ENCODE measurements at places on chromosomes 6 and 20.

- no peaks in the 10 kb centered on the region for H3K36me3 ChIP-seq
- H3K27ac ChIP-seq: no peak overlapping the region
- no peaks in the 10 kb centered on the region for H3K27me3 ChIP-seq
- H3K4me3 ChIP-seq: no peak overlapping the region
- no peaks in the 10 kb centered on the region for H3K4me1 ChIP-seq
These were observed 47.3 kb upstream of the FYN start for GRCh38 chr6:111920578-111920977.

DNA sequence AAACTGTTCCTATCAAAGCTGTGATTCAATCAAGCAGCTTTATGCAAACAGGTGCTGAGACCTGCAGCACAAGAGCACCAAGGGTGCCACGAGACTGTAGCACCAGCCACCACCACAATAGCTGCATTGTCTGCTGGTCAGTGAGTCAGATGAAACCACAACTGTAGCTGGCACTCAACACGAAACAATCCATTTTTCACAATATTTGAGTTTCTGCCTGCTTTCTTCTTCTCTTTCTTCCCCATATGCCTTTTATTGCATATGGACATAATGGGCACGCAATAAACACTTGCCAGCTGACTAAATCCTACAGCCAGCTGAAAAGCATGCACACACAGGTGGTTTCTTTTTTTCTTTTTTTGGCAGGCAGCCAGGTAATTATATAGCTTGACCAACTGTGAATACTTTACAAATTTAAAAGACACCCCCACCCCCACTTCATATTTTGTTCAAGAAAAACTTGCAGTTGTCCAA is 16.6 kb downstream of the SLC2A12 start:
- peak overlapping the region; percentile 71 for H3K27ac ChIP-seq
- no peaks in the 10 kb centered on the region for H3K27me3 ChIP-seq
- no peaks in the 10 kb centered on the region for H3K36me3 ChIP-seq
- H3K4me1 ChIP-seq: peaks cover 8% of the 10 kb centered on the region

- H3K4me1 ChIP-seq: no peaks in the 10 kb centered on the region
- H3K27ac ChIP-seq: no peak overlapping the region
- H3K4me3 ChIP-seq: no peak overlapping the region
These were observed 10.3 kb downstream of the SLC22A3 start for GRCh38 chr6:160358225-160359119.

DNA sequence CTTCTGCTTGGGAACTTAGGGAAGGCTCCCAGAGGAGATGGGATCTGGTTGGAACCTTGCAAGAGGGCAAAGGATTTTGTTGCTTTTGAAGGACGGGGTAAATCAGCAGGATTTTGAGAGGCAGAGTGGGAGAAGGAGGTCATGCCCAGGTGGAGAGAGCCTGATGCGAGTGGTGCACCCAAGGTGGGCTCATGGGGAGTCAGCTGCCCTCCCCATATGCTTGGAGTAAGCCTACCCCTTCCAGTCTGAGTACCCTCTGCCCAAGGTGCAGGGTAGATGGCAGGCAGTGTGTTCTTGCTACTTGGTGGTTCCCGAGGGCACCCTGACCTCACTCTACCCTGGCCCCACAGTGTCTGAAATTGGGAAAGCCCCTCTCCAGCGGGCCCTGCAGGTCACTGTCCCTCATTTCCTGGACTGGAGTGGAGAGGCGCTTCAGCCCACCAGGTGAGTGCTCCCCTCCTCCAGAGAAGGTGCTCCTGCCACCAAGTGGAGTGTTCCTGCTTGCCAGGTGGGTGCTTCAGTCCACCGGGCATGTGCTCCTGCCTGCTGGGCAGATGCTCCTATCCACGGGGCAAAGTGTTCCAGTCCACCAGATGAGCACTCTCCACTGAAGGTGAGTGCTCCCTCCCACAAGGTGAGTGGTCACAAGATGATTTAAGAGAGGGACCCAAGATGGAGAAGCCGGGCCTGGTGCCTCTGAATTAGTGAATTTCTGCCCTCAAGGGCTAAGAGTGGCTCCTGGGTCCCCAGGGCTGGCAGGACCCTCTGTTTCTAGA is 3.4 kb downstream of the BPIFB2 start:
- no peak overlapping the region for H3K4me3 ChIP-seq
- no peaks in the 10 kb centered on the region for H3K36me3 ChIP-seq
- H3K27ac ChIP-seq: peak overlapping the region; percentile 44
- H3K27me3 ChIP-seq: peaks cover 10% of the 10 kb centered on the region
- no peak for DNase-seq
- no peaks in the 10 kb centered on the region for H3K4me1 ChIP-seq

GRCh38 chr20:7665376-7665775 is 274.9 kb downstream of the HAO1 start:
- no peaks in the 10 kb centered on the region for H3K4me1 ChIP-seq
- H3K27ac ChIP-seq: no peak overlapping the region
- no peaks in the 10 kb centered on the region for H3K27me3 ChIP-seq
- no peak for DNase-seq

GRCh38 chr6:109095835-109096084 is 453 bp downstream of the CEP57L1 start:
- peaks cover 10% of the 10 kb centered on the region for H3K36me3 ChIP-seq
- H3K27me3 ChIP-seq: no peaks in the 10 kb centered on the region
- peak overlapping the region; percentile 98 for H3K27ac ChIP-seq

GRCh38 chr6:142698751-142699150 is 246.2 kb downstream of the HIVEP2 start:
- H3K36me3 ChIP-seq: peaks cover 6% of the 10 kb centered on the region
- H3K4me1 ChIP-seq: no peaks in the 10 kb centered on the region
- no peak overlapping the region for H3K4me3 ChIP-seq
- H3K27ac ChIP-seq: no peak overlapping the region
- no peaks in the 10 kb centered on the region for H3K27me3 ChIP-seq

DNA sequence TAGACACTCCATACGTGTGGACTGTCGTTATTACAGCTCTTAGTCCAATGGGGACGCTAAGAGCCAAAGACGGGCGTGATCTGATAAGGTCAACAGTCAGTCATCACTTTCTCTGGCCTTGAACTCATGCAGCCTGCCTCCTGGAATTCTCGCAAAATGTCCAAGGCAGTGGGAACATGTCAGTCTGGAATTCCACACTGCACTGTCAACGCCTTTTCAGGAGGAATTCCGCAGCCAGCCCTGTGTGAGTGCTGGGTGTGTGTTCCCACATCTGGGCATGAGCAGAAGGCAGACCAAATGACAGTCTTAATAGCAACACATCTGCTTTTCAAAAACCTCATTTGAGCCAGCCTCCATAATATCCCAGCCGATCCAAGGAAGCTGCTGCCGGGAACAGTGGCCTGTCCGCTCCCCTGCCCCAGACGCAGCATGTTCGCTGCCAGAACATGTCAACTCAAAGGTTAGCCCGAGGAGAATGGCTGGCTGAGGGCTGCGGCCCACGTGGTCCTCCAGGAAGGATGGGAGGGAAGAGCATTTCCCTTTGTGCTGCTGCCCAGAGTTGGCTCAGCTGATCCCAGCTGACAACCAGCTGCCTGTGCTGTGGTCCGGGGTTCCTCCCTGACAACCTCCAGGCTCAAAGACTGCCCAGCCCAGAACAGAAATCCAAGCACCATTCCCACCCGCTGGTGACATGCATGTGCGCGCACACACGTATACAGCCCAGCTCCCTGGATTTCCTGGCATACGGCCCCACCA is 103.1 kb downstream of the SULF2 start:
- H3K4me1 ChIP-seq: no peaks in the 10 kb centered on the region
- H3K4me3 ChIP-seq: no peak overlapping the region
- no peak for DNase-seq
- H3K36me3 ChIP-seq: peaks cover 3% of the 10 kb centered on the region

DNA sequence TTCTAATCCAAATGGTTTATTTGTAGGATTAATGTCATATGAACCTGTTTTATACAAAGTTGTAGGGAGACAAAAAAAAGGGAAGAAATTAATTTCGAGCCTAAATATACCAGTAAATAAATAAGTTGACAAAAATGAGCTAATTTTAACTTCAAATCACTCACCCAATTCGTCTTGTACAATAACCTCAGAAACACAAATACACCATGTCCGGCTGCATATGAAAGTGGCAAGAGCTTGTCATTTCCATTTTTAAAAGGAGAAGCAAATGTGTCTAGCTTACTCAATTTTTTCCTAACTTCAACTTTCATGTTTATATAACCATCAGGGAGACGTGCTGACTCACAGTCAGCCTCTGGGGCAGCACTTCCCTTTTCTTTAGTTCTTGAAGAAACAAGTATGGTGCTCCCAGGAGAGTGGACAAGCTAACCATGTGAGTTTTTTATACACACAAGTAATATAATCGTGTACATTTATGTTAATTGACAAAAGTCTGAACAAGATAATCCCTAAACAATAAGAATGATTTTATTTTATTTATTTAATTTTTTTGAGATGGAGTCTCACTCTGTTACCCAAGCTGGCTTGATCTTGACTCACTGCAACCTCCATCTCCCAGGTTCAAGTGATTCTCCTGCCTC is 55.5 kb upstream of the SGK1 start:
- peaks cover 5% of the 10 kb centered on the region for H3K27me3 ChIP-seq
- no peak overlapping the region for H3K4me3 ChIP-seq
- no peak overlapping the region for H3K27ac ChIP-seq
- H3K36me3 ChIP-seq: no peaks in the 10 kb centered on the region
- no peaks in the 10 kb centered on the region for H3K4me1 ChIP-seq

DNA sequence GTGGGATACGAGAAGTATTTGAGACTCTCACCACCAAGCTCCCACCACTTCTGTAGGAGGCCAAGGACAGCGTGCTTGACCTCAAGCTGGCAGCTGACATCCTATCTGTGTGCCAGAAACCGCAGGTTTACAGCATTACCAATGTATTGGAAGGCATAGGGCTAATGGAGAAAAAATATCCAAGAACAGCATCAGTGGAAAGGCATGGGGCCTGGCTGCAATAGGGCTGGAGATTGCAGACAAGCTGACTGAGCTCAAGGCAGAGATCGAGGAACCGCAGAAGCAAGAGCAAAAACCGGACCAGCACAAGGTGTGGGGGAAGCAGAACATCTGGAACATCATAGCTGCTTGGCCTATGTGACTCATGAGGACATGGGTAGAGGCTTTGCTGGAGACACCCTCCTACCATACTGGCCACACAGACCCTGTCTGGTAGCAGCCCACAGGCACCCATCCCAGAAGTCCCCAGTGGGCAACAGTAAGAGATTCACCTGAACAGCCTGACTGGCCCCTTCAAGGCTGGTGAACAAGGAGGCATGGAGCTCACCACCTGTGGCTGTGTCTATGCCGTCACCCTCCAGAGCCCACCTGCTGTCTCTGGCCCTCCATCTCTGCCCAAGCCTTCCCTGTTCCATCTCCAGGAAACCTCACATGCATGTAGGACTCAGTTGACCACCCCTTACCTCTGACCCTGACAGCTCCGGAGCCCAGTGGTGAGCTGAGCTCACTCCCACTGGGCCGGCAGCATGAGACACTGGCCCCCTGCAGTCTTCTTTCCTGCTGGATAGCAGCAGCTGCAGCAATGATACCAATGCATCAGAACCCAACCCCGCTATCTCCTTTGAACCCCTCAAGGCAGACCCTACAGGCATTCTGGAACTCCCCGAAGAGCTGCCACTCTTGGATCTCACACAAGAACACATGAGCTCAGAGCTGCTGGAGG is 171.1 kb downstream of the KIF6 start:
- no peak for DNase-seq
- H3K36me3 ChIP-seq: peaks cover 3% of the 10 kb centered on the region
- H3K27me3 ChIP-seq: peaks cover 39% of the 10 kb centered on the region
- no peak overlapping the region for H3K27ac ChIP-seq
- H3K4me3 ChIP-seq: no peak overlapping the region

GRCh38 chr6:19705606-19706005 is 131.6 kb upstream of the ID4 start:
- H3K27ac ChIP-seq: no peak overlapping the region
- H3K4me3 ChIP-seq: no peak overlapping the region
- H3K4me1 ChIP-seq: no peaks in the 10 kb centered on the region
- no peaks in the 10 kb centered on the region for H3K36me3 ChIP-seq

- no peak overlapping the region for H3K4me3 ChIP-seq
- no peaks in the 10 kb centered on the region for H3K36me3 ChIP-seq
- peaks cover 16% of the 10 kb centered on the region for H3K27me3 ChIP-seq
- DNase-seq: peak; percentile 18
These were observed 42.0 kb upstream of the ESR1 start for GRCh38 chr6:151765444-151765886.

GRCh38 chr6:127933852-127934840 is 33.3 kb upstream of the THEMIS start:
- H3K36me3 ChIP-seq: no peaks in the 10 kb centered on the region
- peak overlapping the region; percentile 63 for H3K4me3 ChIP-seq
- H3K4me1 ChIP-seq: peaks cover 27% of the 10 kb centered on the region
- peak overlapping the region; percentile 88 for H3K27ac ChIP-seq

DNA sequence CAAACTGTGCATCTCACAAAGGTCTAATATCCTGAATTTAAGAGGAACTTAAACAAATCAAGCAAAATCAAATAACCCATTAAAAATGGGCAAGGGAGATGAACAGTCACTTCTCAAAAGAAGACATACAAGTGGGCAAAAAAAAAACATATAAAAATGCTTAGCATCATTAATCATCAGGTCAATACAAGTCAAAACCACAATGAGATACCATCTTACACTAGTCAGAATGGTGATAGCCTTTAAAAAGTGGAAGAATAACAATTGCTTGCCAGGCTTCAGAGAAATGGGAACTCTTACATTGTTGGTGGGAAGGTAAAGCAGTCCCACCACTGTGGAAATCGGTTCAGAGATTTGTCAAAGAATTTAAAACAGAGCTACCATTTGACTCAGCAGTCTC is 646.7 kb upstream of the PTCHD4 start:
- no peak overlapping the region for H3K4me3 ChIP-seq
- no peak for DNase-seq
- H3K27ac ChIP-seq: no peak overlapping the region

DNA sequence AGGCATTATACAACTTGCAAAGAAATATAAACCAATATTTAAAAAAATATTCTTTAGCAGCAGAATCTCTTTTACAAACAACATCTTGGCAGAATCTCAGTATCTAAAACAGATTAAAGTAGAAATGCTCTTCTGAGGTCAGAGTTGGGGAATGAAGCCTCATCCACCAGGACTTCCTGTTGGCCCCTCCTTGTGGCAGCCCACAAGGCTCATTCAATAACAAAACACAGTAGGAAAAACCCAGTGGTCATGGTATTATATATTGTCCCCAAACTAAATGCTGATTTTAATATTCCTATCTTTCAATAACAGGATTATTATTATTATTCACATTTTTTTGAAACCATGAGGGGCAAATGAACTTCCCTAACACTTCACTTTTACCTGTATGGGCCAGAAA is 368.6 kb downstream of the BTBD9 start:
- H3K4me1 ChIP-seq: peaks cover 16% of the 10 kb centered on the region
- peak overlapping the region; percentile 19 for H3K27ac ChIP-seq
- H3K27me3 ChIP-seq: no peaks in the 10 kb centered on the region
- no peak overlapping the region for H3K4me3 ChIP-seq
- no peaks in the 10 kb centered on the region for H3K36me3 ChIP-seq

DNA sequence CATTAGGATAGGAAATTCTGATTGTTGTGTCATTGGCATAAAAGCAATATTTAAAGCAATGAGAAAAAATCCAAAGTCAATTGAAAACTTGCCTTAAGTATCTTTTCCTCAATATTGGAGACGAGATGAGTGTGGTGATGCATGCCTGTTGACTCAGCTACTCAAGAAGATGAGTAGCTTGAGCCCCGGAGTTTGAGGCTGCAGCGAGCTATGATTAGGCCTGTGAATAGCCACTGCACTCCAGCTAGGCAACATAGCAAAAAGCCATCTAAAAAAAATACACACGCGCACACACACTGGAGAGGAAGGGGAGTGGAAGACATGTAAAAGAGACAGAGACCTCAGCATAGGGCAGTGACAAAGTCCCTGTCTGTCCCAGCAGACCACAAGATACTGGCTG is 9.7 kb upstream of the MARCKS start:
- DNase-seq: no peak
- peaks cover 31% of the 10 kb centered on the region for H3K27me3 ChIP-seq
- no peak overlapping the region for H3K27ac ChIP-seq

Measured in effector memory CD8-positive, alpha-beta T cell (primary cell).